LoVo (cell line): ENCODE measurements at places on chromosomes 5 and 9.
A peak's percentile ranks its signal among the peaks of the same experiment; 100 is the strongest.

- DNase-seq: no peak
Observed at GRCh38 chr9:89491694-89492093, 6.2 kb downstream of the SEMA4D start.

DNA sequence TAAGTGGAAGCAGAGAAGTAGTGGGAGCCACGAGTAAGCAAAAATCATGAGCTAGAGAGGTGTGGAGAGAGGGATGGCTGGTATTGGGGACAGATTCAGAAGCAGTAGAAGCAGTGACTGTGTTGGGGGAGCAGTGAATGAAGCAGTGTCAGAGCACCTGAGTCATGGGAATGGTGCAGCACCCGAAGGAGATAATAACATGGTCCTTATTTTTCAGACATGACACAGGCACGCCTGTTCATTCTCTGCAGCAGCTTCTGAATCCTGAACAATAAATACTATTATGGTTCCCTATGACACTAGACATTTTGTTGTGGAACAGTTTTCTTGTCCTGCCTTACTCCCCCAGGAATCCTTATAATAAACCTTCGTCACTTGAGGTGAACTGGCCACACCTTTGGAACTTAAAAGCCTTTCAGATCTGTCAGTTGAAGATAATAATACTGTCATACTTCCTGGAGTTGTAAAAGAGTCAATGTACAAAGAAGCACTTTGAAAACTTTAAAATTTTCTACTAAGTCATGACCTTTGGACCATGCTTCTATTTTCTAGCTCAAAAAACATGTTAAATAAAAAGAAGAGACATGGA is 7.0 kb upstream of the RASA1 start:
- peak; percentile 61 for DNase-seq

GRCh38 chr9:136678624-136679023 is 8.6 kb downstream of the AGPAT2 start:
- no peak for DNase-seq

GRCh38 chr9:118091711-118092500 is 387.7 kb downstream of the TLR4 start:
- no peak for DNase-seq

GRCh38 chr5:128905568-128906110 is 59.6 kb upstream of the SLC27A6 start:
- peak; percentile 75 for DNase-seq

DNA sequence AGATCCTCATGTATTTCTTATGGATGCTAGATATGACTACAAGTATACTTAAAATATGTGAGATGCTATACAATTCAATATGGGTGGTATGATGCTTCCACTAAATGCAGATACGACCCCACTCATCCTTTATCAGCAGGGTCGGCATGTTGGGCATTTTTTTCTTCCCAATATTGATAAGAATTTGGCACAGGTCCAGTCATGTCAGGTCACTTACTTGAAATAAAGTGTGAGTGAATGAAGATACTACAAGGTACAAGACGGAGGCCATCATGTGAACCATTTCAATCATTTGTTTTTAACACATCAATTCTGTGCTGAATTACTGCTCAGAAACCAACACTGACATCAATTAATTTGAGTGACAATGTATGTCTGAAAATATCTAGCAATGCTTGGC is 146.9 kb upstream of the GNA14 start:
- no peak for DNase-seq

DNA sequence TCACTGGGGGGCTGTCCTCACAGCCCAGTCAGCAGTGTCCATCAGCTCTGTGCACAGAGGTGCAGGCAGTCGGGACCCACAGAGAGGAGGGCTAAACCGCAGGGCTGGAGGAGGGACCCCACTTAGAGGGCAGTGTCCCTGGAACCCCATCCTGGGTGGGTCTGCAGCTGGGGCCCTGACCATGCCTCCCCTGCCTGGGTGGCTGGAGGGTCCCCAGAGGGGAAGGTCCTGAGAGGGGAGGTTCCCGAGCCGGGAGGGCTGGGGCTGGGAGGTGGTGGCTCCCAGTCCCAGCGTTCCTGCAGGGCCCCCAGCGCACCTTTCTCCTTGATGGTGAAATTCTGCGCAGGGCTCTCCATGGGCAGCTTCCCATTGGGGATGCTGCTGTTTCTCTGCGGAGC is 32.7 kb downstream of the EXOC3 start:
- DNase-seq: no peak

- no peak for DNase-seq
Observed at GRCh38 chr5:57175551-57176309, 1.9 kb downstream of the GPBP1 start.
